ENCODE measurements at places on chromosomes 2 and 18. TPM values are rescaled to one million over a fixed set of nuclear protein-coding genes. Genes with fewer than 3 reads are reported as not detected.

DNA sequence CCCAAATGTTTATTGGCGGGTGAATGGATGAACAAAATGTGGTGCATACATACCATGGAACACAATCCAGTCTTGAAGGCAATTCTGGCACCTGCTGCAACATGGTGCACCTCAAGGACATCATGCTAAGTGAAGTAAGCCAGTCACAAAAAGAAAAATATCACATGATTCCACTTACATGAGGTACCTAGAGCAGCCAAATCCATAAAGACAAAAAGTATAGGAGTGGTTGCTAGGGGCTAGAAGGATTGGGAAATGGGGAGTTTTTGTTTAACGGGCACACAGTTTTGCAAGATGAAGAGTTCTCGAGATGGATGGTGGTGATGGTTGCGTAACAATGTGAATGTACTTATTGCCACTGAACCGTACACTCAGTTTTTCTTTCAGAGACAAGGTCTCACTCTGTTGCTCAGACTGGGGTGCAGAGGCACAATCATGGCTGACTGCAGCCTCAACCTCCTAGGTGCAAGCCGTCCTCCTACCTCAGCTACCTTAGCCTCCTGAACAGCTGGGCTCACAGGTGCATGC lies 90.9 kb upstream of the CERS6 start:
- no peak for DNase-seq
- H3K4me1 ChIP-seq: no peaks in the 10 kb centered on the region

DNA sequence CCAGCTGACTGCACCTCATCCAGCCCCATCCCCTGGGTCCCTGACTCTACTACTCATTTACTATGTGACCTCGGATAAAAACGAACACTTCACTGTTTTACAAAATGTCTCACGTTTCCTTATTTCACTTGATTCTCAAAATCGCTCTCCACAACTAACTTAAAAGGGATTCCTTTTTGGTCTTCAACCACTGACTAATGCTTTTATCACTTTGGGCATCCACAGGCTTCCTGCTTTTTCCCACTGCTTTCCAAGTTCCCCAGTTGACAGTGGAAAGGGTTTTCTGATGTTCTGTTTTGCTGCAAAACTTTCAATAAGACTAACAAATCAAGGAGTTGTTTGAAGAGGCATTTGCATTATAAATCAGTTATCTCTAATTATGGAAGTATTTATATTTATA lies 24.1 kb downstream of the EIF2AK3 start:
- H3K27me3 ChIP-seq: no peaks in the 10 kb centered on the region
- H3K27ac ChIP-seq: no peak overlapping the region
- H3K4me3 ChIP-seq: no peak overlapping the region
- no peaks in the 10 kb centered on the region for H3K4me1 ChIP-seq
- no peaks in the 10 kb centered on the region for H3K36me3 ChIP-seq

DNA sequence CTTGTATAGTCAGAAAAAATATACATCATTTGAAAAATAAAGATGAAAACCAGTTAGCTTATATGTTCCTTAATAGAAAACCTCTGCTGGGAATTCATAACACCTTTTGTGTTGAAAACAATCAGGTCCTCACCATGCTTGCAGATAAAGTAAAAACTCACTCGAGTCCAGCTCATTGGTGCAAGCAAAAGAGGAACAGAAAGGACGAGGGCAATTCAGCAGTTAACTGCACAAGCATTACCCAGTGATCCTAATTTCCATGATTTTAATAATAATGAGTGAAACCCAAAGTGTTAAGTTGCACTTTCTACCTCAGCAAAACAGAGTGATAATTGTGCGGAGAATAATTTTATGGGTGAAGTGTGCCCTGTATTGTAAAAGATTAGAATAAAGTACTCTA lies 839.9 kb downstream of the BCL11A start:
- no peak overlapping the region for H3K27ac ChIP-seq
- no peak for DNase-seq
- H3K27me3 ChIP-seq: no peaks in the 10 kb centered on the region
- H3K36me3 ChIP-seq: no peaks in the 10 kb centered on the region
- no peak overlapping the region for H3K4me3 ChIP-seq
- no peaks in the 10 kb centered on the region for H3K4me1 ChIP-seq

GRCh38 chr2:182917924-182918323 lies 51.5 kb upstream of the FRZB start:
- H3K36me3 ChIP-seq: peaks cover 52% of the 10 kb centered on the region
- no peak for DNase-seq
- no peaks in the 10 kb centered on the region for H3K4me1 ChIP-seq
- no peaks in the 10 kb centered on the region for H3K27me3 ChIP-seq

GRCh38 chr18:24446953-24447538 lies 13.4 kb upstream of the HRH4 start:
- no peak for DNase-seq
- H3K4me3 ChIP-seq: no peak overlapping the region
- H3K27ac ChIP-seq: no peak overlapping the region
- no peaks in the 10 kb centered on the region for H3K4me1 ChIP-seq

DNA sequence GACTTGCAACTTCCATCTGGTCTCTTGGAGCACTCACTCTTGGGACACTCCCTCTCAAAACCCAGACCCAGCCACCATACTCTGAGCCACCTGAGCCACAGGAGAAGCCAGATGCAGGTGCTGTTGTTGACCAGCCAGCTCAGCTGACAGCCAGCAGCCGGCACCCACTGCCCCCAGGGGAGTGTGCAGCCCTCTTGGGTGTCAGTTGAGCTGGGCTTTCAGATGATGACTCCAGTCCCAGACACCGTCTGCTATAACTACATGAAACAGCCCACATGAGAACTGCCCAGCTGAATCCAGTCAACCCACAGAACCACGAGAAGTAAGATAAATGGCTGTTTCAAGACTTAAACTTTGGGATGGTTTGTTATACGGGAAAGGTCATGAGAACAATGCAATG lies 10.7 kb upstream of the IGFBP2 start:
- no peak overlapping the region for H3K27ac ChIP-seq
- no peak for DNase-seq
- H3K4me1 ChIP-seq: peaks cover 6% of the 10 kb centered on the region
- no peaks in the 10 kb centered on the region for H3K27me3 ChIP-seq
- no peaks in the 10 kb centered on the region for H3K36me3 ChIP-seq

- no peak overlapping the region for H3K27ac ChIP-seq
- no peaks in the 10 kb centered on the region for H3K4me1 ChIP-seq
- DNase-seq: no peak
- peaks cover 31% of the 10 kb centered on the region for H3K27me3 ChIP-seq
Observed at GRCh38 chr18:10170375-10170774, 256.6 kb downstream of the VAPA start.

DNA sequence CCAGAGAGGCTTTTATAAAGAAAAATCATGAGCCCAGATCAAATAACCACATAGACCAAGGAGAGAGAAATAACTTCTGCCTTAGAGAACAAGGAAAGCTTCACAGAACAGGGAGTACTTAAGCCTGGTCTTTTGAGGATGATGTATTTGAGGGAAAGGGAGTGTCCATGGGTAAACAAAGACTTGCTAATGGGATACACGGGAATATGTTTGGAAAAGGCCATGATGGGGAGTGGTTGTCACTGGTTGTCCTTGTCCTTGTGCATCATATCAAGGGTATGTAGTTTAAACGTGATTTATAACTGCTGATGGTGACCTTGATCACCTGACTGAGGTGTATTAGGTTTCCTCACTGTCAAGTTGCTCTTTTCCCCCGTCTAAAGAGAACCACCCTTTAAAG lies 169.9 kb downstream of the FAM210A start:
- no peaks in the 10 kb centered on the region for H3K4me1 ChIP-seq
- DNase-seq: no peak
- H3K27ac ChIP-seq: no peak overlapping the region
- H3K4me3 ChIP-seq: no peak overlapping the region
- peaks cover 8% of the 10 kb centered on the region for H3K27me3 ChIP-seq

- H3K4me3 ChIP-seq: no peak overlapping the region
- no peaks in the 10 kb centered on the region for H3K36me3 ChIP-seq
- no peaks in the 10 kb centered on the region for H3K27me3 ChIP-seq
- H3K4me1 ChIP-seq: no peaks in the 10 kb centered on the region
- no peak for DNase-seq
Observed at GRCh38 chr2:136257893-136258292, 139.9 kb upstream of the CXCR4 start.

Gene GBX2
- 0.53 TPM for total RNA-seq

Gene PAIP2B
- 0.29 TPM for total RNA-seq

GRCh38 chr2:229947544-229947943 lies 25.2 kb downstream of the FBXO36 start:
- H3K36me3 ChIP-seq: no peaks in the 10 kb centered on the region
- no peak overlapping the region for H3K4me3 ChIP-seq
- no peaks in the 10 kb centered on the region for H3K27me3 ChIP-seq
- DNase-seq: no peak

Gene NYAP2
- total RNA-seq: 0.04 TPM

- H3K27ac ChIP-seq: no peak overlapping the region
- no peaks in the 10 kb centered on the region for H3K36me3 ChIP-seq
- DNase-seq: no peak
Observed at GRCh38 chr2:4269885-4270284, 566.5 kb downstream of the DCDC2C start.

DNA sequence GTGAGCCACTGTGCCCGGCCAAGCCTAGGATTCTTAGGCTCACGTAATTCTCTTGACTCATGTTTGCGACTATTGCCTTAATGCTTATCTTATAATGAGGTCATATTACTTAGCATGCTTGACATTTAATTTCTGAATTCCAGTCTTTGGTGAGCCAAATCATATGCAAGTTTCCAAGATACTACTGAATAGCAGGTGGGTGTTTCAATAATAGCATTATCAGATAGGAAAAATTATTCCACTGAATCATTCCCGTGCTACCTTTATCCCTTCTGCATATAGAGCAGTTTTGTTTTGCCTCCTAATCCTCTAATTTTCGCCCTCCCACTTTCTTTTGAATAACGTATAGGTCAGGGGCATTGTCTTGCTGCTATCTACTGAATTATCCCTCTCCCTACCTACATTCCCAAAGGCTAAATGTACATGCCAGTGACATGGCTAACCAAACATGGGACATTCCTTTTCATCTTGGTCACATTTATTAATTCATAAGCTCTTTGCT lies 4.9 kb downstream of the DAW1 start:
- H3K4me1 ChIP-seq: no peaks in the 10 kb centered on the region
- H3K4me3 ChIP-seq: no peak overlapping the region
- H3K27me3 ChIP-seq: no peaks in the 10 kb centered on the region
- no peaks in the 10 kb centered on the region for H3K36me3 ChIP-seq

DNA sequence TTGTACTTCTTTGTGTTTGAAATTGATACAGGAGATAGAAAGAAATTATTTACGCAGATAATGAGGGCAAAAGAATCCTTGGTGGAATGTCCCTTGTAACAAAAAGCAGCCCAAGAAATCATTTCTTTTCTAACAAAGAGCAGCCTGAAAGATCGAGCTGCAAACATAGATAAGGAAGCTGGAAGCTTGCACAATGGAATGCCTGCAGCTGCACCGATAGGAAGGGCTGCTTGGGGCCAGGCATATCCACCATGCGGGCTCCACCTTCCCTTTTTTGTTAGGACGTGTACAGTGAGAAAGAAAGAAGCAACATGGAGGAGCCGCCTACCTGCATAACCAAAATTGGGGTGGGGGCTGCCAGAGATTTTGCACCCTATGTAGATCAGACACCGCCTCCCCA lies 568.7 kb downstream of the METTL4 start:
- no peak overlapping the region for H3K4me3 ChIP-seq
- peaks cover 6% of the 10 kb centered on the region for H3K4me1 ChIP-seq
- no peaks in the 10 kb centered on the region for H3K27me3 ChIP-seq
- no peak overlapping the region for H3K27ac ChIP-seq
- no peaks in the 10 kb centered on the region for H3K36me3 ChIP-seq
